ENCODE measurements at places on chromosomes 1 and 21. TPM values are rescaled to one million over a fixed set of nuclear protein-coding genes. Genes with fewer than 3 reads are reported as not detected.

The DOP1B gene
- total RNA-seq: 37.6 TPM

The EFNA3 gene
- 1.7 TPM for total RNA-seq

DNA sequence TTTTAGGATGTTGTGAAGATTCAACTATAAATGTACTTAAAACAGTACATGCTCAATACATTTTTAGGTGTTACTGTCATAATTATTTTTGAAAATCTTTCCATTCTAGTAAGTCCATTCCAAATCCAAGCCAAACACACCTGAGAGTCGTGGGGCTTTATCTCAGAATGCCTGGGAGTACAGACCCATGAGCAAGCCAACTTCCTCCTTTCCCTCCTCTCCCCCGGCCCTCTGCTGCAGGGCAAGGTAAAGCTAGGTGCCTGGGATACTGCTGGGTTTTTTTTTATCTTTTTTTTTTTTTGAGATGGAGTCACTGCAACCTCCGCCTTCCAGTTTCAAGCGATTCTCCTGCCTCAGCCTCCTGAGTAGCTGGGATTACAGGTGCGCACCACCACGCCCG is 16.5 kb downstream of the TMEM51 start:
- DNase-seq: no peak

- DNase-seq: no peak
Measured at GRCh38 chr1:44788120-44788860, at the start of gene BEST4. TSS of gene BEST4 (minus strand) at chr1:44788170. CDS start at chr1:44787705, 465 bp downstream.

GRCh38 chr1:235873045-235873444 is 6.3 kb upstream of the LYST start:
- DNase-seq: no peak

- DNase-seq: no peak
Measured at GRCh38 chr1:231032963-231033362, 7.1 kb downstream of the FAM89A start.

- DNase-seq: no peak
Measured at GRCh38 chr1:6385488-6386191, 7.9 kb downstream of the ACOT7 start.
